ENCODE measurements at places on chromosomes 4 and X. TPM values are rescaled to one million over a fixed set of nuclear protein-coding genes. Genes with fewer than 3 reads are reported as not detected.

GRCh38 chrX:4932790-4933189 lies 1219.3 kb upstream of the PRKX start:
- no peak for DNase-seq

DNA sequence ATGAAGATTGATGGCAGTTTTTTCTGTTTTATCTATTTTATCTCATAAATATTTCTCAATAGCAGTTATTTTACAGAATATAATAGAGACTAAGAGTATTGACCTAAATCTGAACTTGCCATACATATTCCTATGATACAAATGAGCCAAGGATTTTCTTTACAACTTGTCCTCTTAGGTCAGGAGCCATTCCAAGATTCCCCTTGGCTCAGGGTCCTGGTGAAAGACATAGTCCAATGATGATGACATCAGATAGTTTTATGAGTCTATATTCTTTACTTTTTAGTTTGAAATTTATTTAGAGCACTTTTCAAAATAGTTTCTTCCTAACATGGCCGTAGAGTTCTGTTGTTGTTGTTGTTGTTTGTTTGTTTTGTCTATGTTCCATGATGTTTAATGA lies 869.1 kb upstream of the GRID2 start:
- DNase-seq, result no peak

DNA sequence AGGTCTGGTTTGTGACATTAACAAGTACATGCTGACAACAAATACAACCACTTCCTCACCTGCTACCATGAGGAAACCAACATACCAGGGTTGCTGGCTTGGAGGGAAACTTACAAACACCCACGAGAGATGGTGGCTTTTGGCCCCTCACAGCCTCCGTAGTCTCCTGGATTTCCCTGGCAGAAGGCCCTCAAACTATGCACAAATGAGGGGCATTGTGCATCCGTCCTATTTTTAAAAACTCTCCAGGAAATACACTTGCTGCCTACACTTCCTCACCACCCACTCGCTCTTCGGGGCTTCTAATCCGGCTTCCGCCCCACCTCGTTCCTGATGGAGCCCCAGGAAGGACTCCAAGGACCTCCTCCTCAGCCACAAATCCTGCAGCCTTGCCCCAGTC lies 355.0 kb upstream of the GATB start:
- no peak for DNase-seq

DNA sequence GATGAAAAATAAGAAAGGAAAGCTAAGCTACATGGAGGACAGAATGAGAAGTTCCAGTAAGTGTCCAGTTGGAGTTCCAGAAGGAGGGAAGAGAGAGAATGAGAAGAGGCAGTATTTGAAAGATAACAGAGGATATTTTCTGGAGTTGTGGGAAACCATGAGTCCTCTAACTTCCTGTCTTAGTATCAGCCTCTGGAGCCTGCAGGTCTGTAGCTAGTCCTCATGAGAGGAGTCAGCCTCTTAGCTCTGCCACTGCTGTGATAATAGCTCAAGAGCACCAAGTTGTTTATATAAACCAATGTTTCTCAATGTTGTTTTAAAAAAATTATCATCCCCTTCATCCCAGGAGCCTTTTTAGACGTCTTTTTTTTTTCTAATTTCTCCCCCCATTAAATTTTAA lies 2.4 kb upstream of the PLAC1 start:
- no peak for DNase-seq

DNA sequence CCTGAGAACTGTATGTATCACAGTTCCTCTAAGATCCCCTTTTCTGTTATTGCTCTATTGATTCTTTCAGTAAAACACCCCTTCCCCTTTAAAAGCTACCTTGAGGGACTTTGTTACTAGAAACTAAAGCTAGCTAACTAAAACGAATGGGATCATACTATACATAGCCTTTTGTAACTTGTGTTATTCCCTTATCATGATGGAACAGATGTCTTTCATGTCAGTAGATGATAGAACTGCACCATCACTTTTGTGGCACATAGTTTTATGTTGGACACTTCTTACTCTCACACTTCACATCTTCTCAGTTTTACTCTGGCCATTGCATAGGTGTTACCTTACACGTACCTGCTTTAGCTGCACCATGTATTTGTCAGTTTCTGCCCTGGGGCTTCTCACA lies 46.6 kb upstream of the PGRMC2 start:
- DNase-seq, result no peak

GRCh38 chr4:173134426-173134825 lies 34.2 kb upstream of the GALNT7 start:
- no peak for DNase-seq

GRCh38 chr4:3527101-3527913 lies 4.9 kb downstream of the LRPAP1 start:
- DNase-seq, result no peak

- peak; percentile 14 for DNase-seq
These were observed 64.3 kb downstream of the LRBA start for GRCh38 chr4:150950657-150951288.

DNA sequence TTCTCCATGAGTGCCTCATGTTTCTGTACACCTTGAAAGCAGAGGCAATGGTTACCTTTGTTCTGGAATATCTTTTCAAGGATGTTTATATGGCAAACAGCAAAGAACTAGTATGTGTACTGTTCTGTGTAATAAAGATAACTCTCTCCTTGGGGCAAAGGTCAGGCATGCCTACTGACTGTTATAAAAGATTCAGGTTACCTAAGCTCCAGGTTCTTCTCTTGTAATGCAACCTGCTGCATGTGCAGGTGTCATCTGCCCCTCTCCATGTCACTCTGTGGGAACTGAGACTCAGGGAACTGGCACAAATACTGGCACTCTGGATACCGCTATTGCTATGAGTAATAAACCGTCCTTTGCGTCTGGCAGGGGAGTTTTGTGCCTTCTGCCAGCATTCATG lies 5.4 kb upstream of the TRPC3 start:
- no peak for DNase-seq

GRCh38 chrX:152896450-152896849 lies 1.4 kb upstream of the ZNF185 start:
- DNase-seq, result no peak

GRCh38 chr4:155694100-155694785 lies 27.6 kb downstream of the GUCY1A1 start:
- DNase-seq, result no peak

DNA sequence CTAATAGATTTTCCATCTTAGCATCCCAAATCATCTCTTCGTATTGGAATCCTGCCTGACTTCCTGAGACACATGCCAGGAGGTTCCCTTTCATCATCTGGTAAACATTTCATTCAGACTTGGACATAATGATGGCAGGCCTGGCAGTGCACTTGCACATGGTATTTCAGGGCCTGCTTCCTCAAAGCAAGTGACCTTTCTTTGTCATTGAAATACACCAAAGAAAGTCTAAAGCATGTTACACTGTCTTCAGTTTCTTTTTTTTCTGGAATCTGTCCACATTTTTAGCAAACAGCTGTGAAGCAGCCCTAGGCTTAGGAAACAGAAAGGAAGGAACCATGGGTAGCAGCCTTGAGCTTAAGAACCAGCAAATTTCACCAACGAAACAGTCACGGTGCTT lies 205.9 kb upstream of the VCX start:
- no peak for DNase-seq

GRCh38 chr4:55397520-55398321 lies 2.0 kb downstream of the TMEM165 start:
- peak; percentile 21 for DNase-seq

GRCh38 chr4:87444741-87445140 lies 22.4 kb downstream of the NUDT9 start:
- no peak for DNase-seq

DNA sequence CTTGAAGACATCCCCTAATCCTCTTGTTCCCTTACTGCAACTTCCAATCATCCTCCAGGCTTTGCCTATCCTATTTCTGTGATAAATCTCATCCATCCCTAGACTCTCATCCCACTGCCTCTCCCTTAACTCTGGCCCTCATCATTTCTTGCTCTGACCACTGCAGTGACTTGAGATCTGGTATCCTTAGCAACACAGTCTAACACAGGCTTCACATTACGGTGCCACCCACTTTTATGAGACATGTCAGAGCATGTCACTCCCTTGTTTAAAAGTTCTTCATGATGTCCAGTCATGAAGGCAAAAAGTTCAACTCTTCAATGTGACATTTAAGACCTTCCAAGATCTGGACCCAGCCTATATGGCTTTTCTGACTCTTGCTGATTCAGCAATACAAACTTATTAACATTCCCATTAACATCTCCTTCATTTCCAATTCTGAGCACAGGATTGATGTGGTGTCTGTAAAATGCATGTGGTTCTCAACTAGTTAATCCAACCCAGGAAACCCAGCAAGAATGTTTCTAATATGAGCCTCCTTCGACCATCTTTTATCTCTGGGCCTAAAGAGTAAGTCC lies 64.0 kb downstream of the OR13H1 start:
- DNase-seq, result no peak

Gene EMCN
- not detected for total RNA-seq

Gene P2RY4
- not detected for total RNA-seq

Gene CLDN22
- total RNA-seq, result not detected

Gene L1CAM
- total RNA-seq, result 7.9 TPM

Gene SMR3B
- not detected for total RNA-seq

Gene VCX3A
- 160 TPM for total RNA-seq

Gene EXOC1L
- total RNA-seq, result not detected

Measured in H4 (cell line).